ENCODE measurements at places on chromosomes 4 and X.

DNA sequence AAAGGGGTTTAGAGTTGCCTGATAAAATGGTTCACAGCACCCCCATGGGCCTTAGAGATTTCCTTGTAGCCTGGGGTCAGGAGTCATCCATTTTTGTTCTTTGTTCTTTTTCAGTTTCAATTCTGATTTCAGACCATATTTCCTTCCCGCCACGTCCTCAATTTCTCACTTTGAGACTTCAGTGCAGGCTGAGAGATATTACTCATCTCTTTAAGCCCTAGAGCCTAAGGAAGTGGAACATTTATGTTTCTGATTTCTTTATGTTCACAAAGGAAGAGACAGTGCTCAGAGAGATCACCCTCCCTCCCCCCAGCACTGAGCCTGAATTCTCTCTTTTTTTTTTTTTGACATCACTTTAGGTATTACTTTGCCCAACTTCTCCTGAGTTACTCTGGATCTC lies 56.3 kb downstream of the MSN start:
- no peak for DNase-seq

DNA sequence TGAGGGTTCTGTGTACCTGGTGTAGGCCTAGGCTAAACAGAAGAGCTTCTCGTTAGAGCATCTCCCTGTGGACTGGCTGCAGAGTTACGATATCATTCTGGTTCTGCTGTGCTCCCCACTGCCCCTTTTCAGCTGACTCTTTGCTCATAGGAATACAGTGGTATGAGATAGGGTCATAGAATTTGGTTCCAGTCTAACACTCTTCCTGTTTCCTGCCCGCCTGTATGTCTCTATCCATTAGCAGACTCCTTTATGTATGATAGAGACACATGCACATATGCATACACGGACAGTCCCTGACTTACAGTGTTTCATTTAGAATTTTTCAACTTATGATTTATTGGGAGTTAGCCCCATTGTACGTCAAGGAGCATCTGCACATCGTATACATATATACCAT lies 15.3 kb downstream of the RNF4 start:
- no peak for DNase-seq

DNA sequence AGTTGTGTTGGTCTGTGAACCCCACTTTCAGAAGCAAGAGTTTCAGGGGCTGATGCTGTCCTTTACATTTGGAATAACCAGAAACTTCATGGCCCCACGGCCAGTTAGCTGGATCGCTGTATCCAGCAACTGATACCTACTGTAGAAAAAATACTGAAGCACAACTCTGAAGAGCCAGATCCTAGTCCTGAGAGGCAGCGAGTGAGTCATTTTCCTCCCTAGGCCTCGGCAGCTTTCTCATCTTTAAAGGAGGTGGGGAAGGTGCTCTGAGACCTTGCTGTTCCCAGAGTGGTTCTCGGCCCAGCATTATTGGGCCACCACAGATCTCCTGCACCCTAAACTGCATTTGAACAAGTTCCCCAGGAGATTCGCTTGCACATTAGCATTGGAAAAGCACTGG lies 63.2 kb downstream of the NHS start:
- DNase-seq: no peak

DNA sequence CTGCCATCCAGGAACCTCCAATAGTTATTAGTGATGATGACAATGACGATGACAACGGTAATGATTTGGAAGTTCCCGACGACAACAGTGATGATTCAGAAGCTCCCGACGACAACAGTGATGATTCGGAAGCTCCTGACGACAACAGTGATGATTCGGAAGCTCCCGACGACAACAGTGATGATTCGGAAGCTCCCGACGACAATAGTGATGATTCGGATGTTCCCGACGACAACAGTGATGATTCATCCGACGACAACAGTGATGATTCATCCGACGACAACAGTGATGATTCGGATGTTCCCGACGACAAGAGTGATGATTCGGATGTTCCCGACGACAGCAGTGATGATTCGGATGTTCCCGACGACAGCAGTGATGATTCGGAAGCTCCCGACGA lies 14.7 kb downstream of the CXCR3 start:
- DNase-seq: no peak

DNA sequence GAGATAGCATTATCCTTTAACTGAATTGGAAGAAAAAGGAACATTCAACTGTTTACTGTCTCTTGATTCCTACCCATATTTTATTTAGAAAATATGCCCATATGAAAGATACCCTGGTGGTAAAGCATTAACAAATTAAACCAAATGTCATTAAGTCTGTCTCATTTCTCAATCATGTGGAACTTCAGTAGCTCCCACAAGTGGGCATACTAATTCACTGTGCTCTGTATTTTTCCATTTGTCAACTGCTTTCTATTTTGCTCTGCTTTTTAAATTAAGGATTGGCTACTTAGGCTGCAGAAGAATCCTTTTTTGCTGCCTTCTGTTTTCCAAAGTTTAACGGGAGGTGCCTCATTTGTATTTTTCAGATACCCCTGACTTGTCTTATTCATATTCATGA lies 77.2 kb downstream of the DDIT4L start:
- DNase-seq: no peak

DNA sequence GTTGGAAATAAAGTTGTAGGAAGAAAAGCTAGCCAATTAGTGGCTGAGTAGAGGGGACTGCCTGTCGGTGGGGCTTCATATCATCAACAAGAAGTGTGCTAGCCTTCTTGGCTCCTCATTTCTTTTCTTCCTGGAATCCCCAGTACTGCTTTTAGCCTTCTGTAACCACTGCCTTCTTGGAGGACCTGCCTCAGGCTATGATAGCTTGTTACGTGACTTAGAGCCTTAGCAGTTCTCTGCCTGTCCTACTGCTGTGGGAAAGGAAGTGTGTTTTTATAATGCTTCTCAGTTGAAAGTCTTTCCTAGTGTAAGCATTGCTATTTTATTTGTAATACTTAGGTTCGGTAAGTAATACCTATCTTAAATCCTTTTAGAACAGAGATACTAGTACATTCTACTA lies 61.9 kb downstream of the LARP1B start:
- no peak for DNase-seq

DNA sequence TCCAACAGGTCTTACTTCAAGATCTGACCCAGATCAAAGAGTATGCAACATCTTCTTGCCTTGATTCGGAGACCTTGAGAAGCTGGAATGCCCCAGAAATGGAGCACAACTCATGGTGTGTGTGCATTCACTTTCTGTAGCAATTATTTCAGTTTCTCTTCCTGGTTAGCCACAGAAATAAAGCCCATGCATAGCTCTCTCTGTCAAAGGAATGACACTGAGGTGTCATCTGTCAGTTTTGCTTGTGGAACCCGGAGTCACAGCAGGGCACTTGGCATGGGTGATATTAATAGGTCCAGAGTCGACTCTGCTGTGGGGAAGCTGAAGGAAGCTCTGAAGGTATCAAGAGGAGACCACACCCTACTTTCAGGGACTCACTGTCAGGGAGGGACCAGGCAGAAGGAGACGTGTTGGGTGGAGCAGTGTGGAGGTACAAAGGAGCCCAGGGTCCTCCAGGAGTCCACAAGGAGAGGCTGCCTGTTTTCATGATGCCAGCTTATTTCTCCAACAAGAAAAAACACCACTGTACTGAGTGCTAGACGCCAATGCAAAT lies 10.7 kb downstream of the CLNK start:
- no peak for DNase-seq

DNA sequence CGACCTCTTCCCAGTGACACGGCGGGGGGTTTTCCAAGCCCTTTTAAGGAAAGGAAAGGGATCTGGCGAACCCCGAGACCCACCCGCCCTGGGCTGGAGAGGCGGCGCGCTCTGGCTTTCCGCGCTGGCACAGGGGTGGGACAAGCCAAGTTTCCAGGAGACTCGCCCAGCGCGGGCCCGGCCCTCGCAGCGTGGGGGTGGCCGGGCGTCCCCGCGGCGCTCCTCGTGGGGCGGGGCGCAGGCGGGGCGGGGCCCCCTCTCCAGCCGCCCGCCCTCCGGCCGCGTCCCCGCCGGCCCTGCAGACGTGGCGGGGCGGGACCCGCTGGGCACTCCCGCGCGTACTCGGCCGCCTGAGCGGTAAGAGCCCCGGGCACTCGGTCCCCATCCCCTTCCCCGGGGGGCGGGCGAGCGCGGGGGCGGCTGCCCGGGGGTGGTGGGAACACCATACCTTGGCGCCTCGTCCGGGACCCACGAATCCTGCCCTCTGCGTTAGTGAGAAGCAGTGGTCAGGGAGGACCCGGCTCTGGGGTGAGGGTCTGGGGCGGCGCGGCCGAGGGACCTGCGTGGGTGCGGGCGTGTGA lies at the start of gene FAM114A1:
Gene FAM114A1, plus strand, starts transcription at position 329 of the 581 bp plus-strand sequence. CDS start 10,273 bp downstream, outside the sequence.
- no peak for DNase-seq

GRCh38 chr4:103099691-103100392 lies at the start of gene BDH2:
TSS of gene BDH2 (minus strand) at chr4:103099834. CDS start at chr4:103096254, 3,580 bp downstream.
- DNase-seq: peak; percentile 86

GRCh38 chr4:17636341-17636695 lies 21.9 kb downstream of the MED28 start:
- DNase-seq: no peak

DNA sequence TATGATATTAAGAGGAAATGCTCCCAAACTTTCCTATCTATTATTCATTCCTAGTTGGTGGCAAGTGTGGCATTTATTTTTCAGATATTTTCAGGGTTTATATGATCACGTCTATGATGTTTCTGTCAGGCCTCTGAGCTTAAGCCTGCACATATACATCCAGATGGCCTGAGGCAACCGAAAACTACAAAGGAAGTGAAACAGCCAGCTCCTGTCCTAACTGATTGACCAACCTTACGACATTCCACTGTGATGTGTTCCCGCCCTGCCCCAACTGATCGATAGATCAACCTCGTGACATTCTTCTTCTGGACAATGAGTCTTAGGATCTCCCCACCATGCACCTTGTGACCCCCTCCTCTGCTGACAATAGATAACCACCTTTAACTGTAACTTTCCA lies 67.6 kb upstream of the CTSO start:
- DNase-seq: no peak

DNA sequence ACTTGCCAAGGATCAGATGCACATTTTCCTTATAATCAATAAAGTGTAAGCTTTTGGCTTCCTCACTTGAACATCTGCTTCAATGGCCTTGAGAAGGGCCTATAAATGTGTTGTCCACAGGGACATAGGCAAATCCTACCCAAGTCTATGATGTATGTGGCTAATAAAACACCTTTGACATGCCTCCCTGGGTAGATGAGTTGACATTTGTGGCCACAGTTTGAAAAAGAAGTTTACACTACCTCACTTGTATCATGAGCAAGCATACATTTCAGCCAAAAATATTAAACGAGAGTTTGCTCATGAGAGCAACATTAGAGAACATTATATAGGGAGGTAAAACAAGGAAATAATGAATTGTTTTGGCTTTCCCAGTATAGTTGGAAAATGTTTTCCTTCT lies 1067.7 kb downstream of the C4orf33 start:
- DNase-seq: no peak

DNA sequence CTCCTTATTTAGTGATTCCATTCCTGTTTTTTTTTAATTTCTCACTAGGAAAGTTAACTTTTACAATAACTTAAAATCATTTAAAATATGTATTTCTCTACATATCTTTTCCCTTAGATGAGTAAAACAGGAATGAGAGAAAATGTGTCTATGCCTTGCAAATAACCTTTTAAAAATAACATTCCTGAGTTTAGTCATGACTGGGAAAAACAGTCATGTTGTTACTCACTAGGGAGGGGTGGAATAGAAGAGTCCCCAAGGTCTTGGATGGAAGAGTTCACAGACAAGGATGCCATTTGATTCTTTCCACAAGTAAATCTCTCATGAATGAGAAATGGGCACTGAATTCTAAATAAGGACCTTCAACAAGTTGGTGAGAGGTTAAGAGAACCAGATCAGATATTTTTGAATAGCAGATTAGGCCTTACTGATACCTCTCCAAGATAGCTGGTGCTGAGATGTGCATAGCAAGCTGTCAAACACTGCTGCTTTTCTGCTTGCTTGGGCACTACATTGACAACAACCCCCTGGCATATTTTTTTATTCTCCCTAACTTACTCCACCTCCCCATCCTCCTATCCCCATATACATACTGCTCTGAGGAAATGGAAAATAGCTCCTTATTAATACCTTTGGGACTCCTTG lies 25.1 kb downstream of the UGDH start:
- DNase-seq: no peak

DNA sequence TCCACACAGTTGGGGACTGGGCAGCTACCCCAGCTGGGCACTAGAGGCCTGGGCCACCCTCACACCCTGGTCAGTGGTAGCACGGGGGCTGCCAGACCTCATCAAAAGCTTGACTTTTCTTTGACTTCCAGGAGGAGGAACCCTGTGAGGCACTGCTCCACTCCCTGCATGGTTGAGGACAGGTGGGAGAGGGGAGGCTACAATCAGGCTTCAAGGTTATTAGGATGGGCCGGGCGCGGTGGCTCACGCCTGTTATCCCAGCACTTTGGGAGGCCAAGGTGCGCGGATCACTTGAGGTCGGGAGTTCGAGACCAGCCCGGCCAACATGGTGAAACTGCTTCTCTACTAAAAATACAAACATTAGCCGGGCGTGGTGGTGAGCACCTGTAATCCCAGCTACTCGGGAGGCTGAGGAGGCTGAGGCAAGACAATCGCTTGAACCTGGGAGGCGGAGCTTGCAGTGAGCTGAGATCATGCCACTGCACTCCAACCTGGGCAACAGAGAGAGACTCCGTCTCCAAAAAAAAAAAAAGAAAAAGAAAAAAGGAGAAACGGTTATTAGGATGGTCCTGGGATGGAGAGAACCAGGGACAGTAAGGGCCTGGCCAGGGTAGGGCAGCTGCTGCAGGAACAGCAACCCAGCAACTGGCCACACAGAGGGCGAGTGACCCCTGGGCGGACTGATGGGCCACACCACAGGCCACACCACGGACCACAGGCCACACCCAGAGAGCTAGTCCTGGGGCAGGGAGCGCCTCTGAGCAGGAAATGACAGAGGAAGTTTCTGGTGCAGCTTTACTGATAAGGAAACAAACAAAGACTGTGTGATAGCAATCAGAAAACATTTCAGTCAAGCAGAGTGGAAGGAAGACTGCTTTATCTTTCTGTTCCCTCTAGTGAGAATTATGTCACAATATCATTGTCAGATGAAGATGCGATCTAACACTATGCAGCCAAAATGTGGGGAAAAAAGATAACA lies 20.5 kb upstream of the OPN1LW start:
- no peak for DNase-seq

DNA sequence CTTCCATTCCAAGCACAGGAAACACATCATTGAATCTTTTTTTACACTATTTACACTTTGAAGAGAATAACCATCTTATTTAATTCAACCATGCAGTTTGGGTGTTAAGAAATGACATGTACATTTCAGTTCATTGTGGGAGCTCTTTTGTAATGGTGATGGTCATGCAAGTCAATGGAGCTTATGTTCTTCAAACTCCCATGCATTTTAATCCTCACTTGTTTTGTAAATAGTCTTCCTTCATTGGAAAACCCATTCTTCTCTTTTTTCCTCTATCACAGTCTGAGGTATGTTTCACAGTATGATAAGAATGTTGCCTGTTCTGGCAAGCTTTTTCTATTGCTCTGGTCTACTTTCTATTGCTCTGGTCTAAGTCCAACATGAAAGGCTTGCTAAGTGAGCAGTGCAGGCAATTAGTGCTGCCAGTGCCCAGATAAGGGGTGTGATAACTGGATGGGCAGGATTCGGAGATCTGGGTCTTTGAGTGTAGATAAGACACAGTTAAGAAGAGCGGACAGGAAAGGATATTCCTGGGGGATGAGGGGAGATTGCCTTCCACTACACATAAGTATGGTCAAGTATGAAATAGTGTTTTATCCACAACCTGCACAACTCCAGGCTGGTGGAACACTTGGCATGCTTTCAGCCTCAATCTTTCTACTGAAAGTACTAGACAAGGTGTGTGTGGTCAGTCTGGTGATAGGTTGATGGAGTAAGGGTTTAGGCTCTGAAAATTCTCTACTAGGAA lies 17.1 kb downstream of the AFP start:
- DNase-seq: no peak
